Epithelial cell of proximal tubule (primary cell): ENCODE measurements at places on chromosomes 12 and 14.

DNA sequence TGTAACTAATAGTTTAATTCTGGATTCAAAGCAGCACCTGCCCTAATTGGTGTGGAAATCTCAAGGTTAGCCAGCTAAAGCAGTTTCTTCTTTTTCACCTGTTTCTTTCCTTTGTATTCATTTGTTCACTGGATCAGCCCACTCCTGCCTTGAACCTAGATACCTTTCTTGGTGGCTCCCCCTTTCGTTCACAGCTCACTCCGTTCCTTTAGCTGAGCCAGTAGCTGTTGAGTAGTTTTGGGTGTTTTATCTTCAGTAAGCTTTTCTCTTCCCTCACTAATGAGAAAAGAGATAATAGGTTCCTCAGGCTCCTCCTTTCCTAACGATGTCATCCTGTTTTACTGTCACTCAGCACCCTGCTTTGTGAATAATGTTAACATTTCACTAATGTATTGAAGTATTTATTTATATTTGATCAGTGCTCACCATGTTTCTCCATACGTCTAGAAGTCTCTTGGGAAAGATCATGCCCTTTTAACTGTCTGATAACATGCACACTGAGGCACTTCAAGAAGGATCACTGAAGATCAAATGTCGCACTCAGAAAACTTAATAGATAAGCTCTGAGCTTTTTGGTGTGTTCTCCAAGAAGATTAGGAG, 121.1 kb downstream of the TGFB3 start:
- DNase-seq, result no peak

GRCh38 chr12:60872219-60872618, 1276.4 kb downstream of the SLC16A7 start:
- DNase-seq, result no peak

DNA sequence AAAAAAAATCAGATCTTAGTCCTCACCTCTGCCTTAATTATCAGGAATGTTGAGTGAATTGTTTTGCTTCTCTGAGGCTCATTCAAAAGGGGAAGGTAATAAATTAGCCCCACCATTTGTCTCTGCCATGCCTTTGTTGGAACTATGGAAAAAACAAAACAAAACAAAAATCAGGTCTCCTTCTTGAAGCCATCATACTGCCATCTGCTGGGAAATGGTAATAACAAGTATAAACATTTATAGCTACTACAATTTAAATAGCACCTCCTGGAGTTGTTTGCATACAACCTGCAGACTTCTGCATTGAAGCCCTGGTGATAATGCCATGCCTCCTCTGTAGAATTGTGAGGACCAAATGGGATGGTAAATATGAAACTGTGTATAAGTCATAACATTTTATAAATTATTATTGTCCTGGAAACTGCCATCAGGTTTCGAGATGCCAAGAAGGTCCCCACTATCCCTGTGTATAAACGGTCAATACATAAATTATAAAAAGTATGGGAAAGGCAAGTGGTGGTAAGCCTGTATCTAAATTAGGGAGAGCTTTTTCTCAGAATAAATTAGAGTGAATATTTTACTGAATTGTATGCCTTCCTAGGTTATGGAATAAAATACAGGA, 87.2 kb upstream of the FGD4 start:
- peak; percentile 56 for DNase-seq

DNA sequence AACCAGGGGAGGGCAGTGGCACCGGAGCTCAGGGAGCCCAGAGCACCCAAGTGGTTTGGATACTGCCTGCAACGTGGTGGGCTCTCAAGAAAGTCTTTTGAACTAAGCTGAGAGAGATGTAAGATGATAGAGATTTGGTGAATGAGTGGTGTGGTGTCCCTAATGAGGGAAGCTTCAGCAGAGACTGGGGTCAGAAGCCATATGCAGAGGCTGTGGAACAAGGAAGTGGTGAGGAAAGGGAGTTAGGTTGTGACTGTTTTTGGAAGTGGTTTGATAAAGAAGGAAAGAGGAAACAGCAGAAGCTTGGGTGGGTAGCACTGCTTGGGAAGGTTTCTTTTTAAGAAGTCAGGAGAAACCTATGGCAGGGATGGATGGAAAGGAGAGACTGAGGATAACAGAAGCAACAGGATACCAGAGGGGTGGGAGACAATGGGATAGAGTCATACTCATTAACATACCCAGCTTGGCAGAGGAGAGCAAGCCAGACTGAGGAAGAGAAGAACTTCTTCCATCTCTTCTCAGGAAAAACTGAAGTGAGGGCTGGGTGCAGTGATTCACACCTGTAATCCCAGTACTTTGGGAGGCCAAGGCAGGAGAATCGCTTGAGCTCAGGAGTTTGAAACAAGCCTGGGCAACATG, 24.1 kb downstream of the SLC4A8 start:
- no peak for DNase-seq

GRCh38 chr14:44945264-44945663, 16.5 kb downstream of the KLHL28 start:
- DNase-seq, result no peak

DNA sequence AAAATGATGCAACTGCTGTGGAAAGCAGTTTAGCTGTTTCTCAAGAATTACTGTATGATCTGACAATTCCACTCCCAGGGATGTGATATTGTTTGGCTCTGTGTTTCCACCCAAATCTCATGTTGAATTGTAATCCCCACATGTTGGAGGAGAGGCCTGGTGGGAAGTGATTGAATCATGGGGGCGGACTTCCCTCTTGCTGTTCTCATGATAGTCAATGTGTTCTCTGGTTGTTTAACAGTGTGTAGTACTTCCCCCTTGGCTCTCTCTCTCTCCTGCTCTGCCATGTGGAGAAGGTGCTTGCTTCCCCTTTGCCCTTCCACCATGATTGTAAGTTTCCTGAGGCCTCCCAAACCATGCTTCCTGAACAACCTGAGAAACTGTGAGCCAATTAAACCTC, 93.4 kb upstream of the CPM start:
- no peak for DNase-seq
